ENCODE measurements at places on chromosomes 4 and X.

DNA sequence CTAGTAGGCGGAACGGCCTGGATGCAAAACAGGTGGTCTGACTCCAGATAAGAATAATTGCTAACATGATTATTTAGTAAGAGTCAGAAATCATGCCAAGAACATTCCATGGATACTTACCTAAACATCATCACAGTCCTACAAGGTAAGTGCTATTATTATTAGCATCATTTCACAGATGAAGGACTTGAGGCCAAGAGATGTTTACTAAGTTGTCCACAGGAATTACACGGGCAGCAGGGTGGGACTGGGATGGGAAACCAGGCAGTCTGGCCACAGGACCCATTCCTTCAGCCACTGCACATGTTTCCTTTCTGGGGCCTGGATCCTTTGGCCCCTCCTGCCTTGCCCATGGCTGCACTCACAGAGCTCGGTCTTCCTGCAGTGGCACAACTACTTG, 48.3 kb downstream of the ANAPC4 start:
- DNase-seq = no peak

DNA sequence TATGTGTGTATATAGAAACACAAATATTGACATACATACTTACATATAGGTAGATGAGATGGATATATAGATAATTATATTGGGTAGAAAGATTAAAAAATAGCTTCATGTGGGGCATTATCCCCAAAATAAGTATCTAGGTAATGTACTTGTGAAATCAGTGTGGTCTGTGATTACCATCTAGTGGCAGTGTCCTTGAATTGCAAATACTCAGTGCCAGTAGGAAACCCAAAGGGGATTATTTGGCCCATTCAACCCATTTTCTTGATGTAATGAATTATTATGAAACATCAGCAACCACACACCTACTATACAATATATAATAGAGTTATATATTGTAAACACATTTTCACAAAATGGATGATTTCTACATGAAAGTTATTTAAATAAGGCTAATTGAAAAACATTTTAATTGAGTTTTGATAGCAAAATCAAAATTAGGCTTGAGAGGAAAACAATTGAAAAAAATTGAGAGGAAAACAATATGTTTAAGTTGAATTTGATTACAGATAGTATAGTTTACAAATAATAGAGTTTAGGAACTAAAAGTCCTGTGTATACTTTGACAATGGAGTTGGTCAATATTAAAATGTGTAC, 389.4 kb downstream of the GALNTL6 start:
- peak; percentile 22 for DNase-seq

- peak; percentile 47 for DNase-seq
These were observed 147.2 kb downstream of the AFF2 start for GRCh38 chrX:148647651-148648050.

- peak; percentile 90 for DNase-seq
These were observed 1.5 kb downstream of the SASH3 start for GRCh38 chrX:129781134-129781672.

- peak; percentile 72 for DNase-seq
These were observed 291.8 kb downstream of the FBXW7 start for GRCh38 chr4:152243896-152244595.

GRCh38 chr4:23484689-23485088, 405.2 kb downstream of the PPARGC1A start:
- no peak for DNase-seq
